NCI-H2081 (cell line): ENCODE measurements at places on chromosomes 1 and 21.

- no peak for DNase-seq
These were observed 31.6 kb downstream of the CD1D start for GRCh38 chr1:158212320-158212719.

GRCh38 chr1:5464366-5464765 lies 527.9 kb downstream of the NPHP4 start:
- no peak for DNase-seq

- DNase-seq = peak; percentile 50
These were observed 18.2 kb upstream of the RC3H1 start for GRCh38 chr1:174040387-174040786.

DNA sequence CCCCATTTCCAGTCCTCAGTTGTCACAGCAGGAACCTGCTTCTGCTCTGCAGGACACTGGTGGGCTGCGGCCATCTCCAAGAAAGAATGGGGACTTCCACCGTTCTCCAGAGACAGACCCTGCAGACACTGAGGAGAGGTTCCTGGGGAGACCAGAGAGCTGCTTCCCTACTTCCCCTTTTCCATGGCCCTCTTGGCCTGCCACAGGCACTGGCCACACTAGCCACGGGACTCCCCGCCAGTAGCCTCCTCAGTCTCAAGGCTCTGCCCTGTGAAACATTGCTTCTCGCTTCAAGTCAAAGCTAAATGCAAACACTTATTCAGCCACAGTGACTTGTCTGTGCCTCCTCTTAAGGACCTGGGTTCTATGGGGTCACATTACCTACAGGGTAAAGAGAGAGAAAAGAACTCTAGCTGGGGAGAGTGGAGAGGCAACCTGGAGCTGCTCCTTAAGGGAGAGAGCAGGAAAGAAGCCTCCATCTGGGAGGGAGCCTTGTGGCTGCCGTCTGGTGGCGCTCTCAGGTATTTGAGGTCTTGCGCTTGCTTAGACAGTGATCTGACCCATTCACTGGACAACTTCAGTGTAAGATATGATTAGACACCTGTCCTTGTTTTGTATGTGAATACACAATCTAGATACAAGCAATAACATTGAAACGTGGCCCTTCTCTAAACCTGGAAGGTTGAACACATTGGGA lies 5.4 kb upstream of the SLAMF8 start:
- DNase-seq = no peak

- no peak for DNase-seq
These were observed 10.7 kb downstream of the C1orf162 start for GRCh38 chr1:111484391-111485026.

DNA sequence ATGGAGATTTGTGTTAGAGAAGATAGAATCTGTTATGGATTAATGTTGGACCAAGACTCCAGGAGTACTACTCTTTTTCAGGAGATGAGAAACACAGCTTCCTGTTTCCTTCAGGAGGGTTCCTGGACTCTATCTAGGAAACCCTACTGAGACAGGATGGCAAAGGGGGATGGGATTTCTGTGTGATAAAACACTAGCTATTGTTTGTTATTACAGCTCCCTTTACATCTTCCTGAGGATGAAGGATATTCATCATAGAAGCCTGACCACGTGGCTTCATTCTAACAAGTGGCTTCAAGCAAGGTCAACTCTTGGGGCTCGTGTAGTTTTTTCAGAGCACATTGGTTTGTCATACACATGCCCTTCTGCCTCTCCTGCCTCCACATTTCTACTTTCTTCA lies 33.3 kb downstream of the RGL1 start:
- DNase-seq = no peak

DNA sequence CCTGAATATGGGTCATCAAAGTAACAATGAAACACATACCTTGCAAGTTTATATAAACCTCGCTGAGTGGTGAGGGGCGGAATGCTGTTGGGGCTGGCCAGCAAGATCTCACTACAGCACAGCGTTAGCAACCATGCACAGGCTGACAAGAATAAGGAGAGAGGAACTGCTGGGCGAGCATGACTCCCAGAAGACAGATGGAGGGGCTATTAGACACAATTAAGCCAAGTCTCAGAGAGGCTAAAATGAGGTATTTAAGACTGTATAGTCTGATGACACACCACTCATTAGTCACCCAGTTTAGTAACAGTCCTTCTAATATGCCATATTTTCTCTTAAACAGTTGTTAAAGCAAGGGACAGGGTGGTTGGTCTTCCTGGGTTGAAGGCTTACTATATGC lies 340.2 kb upstream of the NR5A2 start:
- no peak for DNase-seq

GRCh38 chr1:9465640-9466039 lies 73.6 kb upstream of the SLC25A33 start:
- no peak for DNase-seq

- DNase-seq = no peak
These were observed 86.8 kb downstream of the MT1HL1 start for GRCh38 chr1:236917448-236917847.

DNA sequence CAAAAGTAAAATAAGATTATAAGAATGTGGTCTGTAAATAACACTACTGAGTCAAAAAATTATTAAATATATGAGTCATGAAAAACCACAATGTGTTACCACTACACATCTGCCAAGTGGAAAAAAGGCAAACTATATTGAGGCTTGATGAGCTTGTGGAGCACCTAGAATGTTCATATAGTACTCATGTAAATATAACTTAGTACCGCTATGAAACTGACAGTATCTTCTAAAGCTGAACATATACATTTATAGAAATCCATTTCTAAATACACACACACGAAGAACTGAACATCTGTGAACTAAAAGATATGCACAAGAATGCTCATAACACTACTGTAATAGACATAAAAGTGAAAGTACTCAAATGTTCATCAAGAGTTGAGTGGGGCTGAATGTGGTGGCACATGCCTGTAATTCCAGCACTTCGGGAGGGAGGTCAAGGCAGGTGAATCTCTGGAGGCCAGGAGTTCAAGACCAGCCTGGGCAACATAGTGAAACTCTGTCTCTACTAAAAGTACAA lies 18.5 kb upstream of the GBP3 start:
- no peak for DNase-seq

GRCh38 chr1:90782046-90782445 lies 64.9 kb upstream of the BARHL2 start:
- no peak for DNase-seq

DNA sequence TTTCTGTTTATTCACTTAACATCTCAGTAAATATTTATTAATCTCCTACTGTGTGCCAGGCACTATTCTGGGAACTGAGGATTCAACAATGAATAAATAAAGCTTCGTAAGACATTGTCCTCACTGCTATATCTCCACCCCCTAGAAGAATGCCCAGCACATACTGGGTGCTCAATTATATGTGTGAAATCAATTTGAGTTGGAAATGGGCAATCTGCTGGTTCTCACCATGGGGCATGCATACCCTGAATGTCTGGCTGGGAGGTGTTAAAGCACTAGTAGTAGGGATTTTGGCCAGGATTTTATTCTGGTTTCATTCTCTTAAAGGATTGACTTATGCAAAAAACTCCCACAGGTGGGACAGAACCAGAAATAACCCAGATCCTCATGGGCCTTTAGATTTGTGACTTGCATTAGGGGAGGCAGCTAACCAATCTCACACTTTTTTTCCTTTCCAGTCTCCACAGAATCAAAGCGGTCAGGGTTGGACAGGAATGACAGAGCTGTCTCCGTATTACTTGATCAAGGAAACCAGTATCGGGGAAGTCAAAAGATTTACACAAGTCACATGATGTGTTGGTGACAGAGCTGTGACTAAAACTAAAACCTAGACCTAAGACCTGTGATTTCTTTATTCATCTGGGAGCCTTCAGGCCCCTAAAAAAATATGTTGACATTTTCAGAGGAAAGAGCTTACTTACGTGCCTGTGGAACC lies 12.8 kb downstream of the GFI1 start:
- DNase-seq = no peak
